ENCODE measurements at places on chromosomes 3 and 15.

DNA sequence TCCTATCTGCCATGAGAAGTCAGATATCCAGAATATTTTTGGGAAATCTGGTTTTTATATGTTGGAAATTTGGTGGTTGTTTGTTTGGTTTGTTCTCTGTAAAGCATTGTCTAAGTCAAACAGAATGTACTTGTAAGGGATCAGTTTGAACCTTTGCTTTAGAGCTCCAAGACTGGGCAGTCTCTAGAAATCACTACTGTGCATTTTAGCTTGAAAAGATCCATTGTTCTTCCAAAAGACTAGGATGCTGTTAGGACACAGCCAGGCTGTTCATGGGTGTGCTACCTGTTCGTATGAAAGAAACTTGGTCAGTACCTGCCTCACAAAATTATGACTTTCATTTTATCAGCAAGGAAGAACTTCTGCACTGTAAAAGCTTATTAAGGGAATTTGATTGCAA is 182.6 kb downstream of the WDR72 start:
- peak; percentile 8 for DNase-seq

- DNase-seq: no peak
Observed at GRCh38 chr3:32975891-32976595, 24.6 kb downstream of the CCR4 start.

DNA sequence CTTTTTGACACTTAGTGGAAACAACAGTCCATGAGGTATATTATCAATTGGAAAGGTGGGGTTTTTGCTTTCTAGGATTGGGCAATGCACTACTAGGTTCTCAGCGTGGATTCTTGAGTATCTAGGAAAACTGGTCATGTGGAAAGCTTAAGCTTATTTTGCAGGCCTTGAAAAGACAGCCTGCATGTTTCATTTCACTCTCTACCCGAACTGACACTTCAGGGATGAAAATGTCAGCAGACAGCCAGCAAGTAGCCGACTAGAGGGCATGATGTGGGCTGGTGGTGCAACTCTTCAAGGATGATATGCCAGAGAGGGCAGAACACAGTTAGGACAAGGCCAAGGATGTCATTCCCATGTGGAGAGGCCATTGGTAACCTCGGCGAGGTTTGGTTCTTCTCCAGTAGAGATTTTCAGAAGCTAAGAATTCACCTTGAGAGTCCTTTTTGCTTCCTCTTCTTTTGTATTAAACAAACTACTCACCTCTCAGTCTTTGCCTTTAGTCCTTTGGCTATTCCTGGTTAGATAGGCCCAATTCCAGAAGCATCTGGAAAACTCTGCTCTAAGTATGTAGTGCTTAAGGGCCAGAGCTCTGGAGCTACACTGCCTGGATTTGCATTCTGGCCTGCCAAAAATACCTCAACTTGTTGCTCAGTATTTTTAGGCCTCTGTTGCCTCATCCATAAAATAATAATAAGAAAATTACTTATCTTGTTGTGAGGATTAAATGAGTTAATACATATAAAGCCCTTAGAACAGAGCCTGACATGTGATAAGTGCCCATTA is 17.9 kb downstream of the LPP start:
- DNase-seq: no peak

DNA sequence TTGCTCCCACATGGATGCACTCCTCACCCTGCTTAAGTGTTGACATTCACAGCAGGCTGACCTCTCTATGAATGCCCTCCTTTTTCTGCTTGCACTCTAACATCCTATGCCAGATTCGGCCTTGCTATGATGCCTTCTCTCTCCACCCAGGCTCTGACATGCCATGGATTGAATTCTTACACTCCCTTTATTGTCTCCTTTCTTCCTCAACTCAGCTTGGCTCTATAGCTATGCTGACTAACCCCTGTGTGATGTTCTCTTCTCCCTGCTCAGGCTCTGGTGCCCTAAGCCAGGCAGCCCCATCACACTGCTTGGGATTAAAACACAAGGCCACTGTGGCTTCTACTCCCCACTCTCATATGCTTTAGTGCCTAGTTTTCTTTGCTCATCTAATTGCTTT is 563.7 kb downstream of the NSUN3 start:
- DNase-seq: peak; percentile 17

DNA sequence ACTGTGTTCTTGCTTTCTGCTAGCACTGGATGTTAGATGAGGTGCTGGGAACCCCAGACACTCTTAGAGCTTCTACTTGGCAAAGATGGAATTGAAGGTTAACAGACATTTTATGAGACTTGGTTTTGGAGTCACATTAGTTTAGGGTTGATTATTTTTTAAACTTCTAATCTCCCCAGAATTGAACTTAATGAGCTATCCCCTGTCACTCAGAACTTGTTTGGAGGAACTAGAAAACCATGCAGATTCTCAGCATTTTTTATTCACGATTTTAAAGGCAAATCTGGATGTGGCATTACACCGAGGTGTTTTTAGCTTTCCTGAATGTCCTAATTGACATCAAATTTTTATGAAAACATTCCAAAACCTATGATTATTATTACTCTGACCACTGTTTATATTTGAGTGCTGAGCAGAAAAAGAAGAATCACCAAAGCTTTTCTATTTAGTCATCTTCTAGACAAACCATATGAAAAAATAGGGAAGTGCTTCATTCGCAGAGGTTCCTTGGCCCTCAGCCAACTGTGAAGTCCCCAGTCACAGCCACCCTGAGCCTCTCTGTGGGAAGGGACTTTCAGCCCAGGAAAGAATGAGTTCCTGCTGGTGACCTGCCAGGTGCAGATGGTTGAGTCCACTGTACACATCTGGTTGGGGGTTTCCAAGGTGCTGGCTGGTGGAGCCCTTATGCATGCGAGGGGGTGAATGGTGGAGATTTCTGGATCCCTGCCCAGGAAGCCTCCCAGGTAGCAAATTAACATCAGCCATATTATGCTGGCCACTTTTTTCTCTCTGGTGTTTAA is 196.0 kb upstream of the TOPAZ1 start:
- DNase-seq: peak; percentile 41

DNA sequence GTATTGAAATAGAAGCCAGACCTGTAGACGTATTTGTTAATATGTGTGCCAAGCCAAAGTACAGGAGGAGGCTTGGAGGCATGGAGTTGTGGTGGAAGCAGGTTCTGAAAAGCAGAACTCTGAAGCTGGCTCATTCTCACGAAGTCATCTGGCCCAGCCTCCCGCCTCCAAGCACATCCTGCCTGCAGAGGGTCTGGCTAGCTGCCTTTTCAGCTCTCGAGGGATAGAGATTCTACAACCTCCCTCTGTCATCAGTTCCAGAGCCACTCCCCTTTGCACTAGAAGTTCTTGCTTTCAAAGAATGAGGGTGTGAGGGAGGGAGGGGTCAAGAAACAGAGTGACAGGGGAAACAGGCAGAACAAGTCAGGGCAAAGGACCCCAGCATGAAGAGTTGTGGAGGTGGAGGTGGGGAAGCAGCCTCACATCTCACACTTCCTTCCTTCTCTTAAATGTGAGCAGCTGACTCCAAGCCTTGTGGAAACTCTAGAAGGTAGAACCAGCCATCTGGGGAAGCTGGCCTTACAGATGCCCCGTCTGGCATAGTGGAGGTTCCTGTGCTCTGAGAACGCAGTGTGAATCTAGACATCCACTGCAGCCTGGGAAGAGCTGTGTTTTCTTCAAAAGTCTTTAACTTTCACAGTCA is 95.3 kb downstream of the SLC49A4 start:
- DNase-seq: peak; percentile 94

GRCh38 chr15:67370206-67370954 is 115.8 kb downstream of the IQCH start:
- DNase-seq: no peak

- DNase-seq: no peak
Observed at GRCh38 chr15:43213466-43213865, 7.4 kb downstream of the EPB42 start.

GRCh38 chr3:129586746-129587430 is 19.6 kb downstream of the PLXND1 start:
- DNase-seq: no peak

- peak; percentile 94 for DNase-seq
Observed at GRCh38 chr3:129424185-129424841, 4.1 kb downstream of the EFCAB12 start.
